ENCODE measurements at places on chromosomes 16 and 17. TPM values are rescaled to one million over a fixed set of nuclear protein-coding genes. Genes with fewer than 3 reads are reported as not detected.

The RAB37 gene
- 0.44 TPM for total RNA-seq

The SOCS7 gene
- total RNA-seq: 2.9 TPM

The AIPL1 gene
- total RNA-seq: 0.67 TPM

The COPZ2 gene
- total RNA-seq: 15.9 TPM

The GLP2R gene
- total RNA-seq: not detected

The GRB7 gene
- 0.27 TPM for total RNA-seq

The CCDC154 gene
- 0.05 TPM for total RNA-seq

The NAA60 gene
- 19.7 TPM for total RNA-seq

The RNF222 gene
- not detected for total RNA-seq

The HBA2 gene
- total RNA-seq: not detected

The AURKB gene
- total RNA-seq: 71.2 TPM

The SBK1 gene
- 0.10 TPM for total RNA-seq

The ODAD4 gene
- not detected for total RNA-seq

The NUBP2 gene
- 164 TPM for total RNA-seq

The STAT5B gene
- total RNA-seq: 24.4 TPM

The CCL3 gene
- not detected for total RNA-seq

The MRPS23 gene
- 37.3 TPM for total RNA-seq

The CDH3 gene
- total RNA-seq: not detected

Data from mammary microvascular endothelial cell (primary cell).